Effector memory CD4-positive, alpha-beta T cell (primary cell): ENCODE measurements at places on chromosomes 7 and 10.

DNA sequence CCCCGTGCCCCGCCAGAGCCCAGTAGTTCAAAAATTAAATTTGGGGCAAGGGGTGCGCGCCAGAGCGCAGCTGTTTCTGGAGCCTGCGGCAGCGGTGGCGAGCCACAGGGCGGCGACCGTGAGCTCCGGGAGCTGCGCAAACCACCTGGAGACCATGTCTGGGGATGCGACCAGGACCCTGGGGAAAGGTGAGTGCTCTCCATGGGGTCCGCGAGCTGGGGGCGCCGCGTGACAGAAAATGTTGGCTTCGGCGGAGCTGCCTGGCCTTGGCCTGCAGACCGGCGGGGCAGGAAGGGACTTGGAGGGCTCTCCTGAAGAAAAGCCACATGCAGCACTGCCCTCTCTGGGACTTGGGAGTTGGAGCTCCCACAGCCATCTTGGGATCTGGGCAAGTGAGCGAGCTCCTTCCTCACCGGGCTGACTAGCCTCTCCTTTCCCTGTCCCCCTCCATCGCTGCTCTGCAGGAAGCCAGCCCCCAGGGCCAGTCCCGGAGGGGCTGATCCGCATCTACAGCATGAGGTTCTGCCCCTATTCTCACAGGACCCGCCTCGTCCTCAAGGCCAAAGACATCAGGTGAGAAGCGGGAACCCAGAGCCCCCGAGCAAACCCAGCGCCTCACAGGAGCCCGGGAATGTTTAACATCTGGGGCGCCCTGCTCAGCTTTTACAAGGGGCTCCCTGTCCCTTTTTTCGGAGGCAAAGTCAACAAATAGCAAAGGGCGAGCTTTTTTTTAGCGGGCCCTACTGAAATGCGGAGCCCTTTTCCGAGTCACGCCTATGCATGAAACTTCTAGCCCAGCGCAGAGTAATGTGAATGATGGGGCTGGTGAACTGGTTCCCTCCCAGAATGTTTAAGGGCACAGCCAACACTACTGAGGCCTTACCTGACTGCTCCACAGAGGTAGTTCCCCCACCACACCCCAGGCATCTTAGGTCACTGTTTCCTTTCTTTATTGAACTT lies 6.1 kb downstream of the GSTO2 start:
- no peak for DNase-seq

- no peak for DNase-seq
Measured at GRCh38 chr7:79317728-79318127, 135.7 kb downstream of the MAGI2 start.

DNA sequence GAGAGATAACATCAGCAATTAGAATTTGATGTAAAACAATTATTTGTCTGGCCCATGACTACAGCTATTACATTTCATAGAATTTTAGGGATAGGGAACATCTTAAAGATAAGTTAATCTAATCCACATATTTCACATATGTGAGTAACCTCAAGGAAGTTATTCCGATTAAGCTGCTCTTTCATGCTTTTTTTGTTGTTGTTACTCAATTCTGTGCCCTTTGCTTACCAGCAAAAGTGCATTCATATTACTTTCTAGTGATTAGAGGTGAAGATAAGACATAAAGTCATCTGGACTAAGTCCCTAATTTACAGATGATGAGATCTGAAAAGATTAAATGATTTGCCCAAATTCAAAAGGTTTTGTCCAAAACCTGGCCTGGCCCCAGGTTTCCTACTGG lies 40.9 kb upstream of the SRI start:
- no peak for DNase-seq

GRCh38 chr7:18421297-18422002 lies 74.1 kb upstream of the HDAC9 start:
- no peak for DNase-seq

GRCh38 chr7:84191261-84191660 lies 3.3 kb downstream of the SEMA3A start:
- no peak for DNase-seq

GRCh38 chr7:99407872-99408378 lies 472 bp downstream of the PDAP1 start:
- DNase-seq: peak; percentile 24

DNA sequence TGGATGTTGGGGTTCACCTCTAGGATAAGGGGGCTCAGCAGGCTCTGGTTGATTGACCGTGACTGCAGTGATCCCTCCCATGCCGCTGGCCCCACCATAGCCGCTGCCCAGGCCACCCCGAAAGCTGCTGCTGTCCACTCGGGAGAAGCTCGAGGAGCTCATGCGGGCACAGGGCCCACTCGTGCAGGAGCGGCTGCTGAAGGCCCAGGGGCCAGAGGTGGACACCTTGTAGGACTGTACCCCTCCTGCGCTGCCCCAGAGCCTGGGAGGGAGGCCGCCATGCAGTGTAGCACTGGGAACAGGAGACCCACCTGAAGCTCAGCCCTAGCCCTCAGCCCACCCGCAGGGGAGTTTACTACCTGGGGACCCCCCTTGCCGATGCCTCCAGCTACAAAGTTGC lies 70.0 kb downstream of the CHRM2 start:
- no peak for DNase-seq

DNA sequence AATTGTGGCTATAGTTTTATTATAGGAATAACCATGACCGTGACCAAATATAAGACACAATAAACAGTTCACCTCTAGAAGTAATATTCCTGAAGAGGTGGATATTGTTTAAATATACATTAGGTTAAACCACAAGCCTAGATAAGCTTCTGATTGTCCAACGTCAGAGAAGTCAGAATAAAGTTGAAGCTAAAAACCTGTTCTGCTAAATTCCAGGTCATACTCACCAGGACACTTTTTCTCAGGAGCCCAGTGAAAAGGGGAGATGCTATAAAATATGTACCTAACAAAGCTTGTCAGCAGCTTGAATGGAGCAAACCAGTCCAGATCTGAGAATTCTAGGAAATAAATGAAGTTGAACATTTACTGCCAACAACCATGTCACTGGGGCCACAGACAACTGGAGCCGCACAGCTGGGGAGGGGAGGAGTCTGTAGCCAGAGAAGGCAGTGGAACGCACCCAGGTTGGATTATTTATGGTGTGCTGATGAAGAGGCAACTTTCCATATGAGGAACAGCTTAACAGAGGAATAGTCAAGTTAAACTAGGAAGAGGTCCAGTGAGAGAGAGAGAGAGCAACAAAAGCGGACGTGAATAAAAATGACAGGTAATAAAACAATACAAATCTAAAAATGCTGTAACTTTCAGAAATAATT lies 191.1 kb downstream of the ZNF438 start:
- DNase-seq: no peak

DNA sequence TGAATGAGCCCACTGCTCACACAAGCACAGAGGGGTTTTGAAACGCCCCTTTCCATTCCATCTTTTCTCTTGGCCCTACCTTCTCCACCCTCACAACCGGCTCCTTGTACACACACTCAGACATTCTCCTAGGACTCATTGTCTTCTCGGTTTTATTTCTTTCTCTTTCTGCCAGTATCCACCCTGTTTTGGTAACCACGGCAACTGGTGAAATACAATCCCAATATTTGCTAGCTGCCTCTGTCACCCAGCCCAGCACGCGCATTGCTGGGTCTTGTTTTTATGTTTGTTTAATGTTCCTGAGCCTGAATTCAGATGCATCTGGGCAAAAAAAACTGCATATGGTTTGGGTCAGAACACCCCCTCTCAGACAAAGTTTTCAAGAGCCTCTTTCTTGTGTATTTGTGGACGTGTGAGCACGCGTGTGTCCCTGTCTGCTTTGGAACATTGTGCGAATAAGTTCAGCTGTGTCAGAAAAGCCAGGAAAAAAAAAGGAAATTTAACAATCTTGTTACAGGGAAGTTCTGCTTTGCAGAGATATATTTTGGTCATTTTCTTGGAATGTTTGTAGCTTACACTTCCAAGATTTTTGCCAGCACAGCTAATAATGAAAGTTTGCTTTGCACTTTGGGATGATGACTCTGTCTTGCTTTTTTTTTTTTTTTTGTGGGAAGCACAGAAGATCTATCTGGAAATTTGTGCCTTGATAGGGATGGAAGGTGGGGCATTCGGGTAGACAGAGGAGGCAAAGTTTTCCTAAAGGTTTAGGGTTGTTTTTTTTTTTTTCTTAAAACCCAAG lies 225.9 kb downstream of the TRIL start:
- no peak for DNase-seq

GRCh38 chr7:149638566-149639320 lies 134.6 kb downstream of the ZNF467 start:
- DNase-seq: no peak

GRCh38 chr7:151014950-151015349 lies 9.3 kb downstream of the ATG9B start:
- no peak for DNase-seq

- no peak for DNase-seq
Measured at GRCh38 chr7:4951903-4952636, 6.9 kb downstream of the MMD2 start.

DNA sequence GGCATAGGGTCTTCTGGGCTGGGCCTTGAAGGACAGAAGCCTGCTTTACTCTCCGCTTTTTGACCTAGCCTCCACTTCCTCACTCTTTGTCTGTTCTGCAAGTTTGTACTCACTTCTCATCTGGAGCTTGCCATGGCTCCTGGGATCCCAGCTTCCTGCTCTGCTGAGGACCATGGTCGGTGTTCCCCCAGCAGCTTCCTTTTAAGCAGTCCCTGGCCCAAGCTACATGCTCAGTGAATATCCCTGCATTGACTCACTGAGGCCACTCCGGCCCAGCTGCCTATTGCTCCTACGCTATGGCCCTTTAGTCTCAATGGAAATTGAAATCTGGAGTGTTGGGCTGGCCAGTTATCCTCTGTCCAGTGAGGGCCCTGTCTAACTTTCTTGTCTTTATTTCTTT lies 427.7 kb downstream of the RPS24 start:
- no peak for DNase-seq

DNA sequence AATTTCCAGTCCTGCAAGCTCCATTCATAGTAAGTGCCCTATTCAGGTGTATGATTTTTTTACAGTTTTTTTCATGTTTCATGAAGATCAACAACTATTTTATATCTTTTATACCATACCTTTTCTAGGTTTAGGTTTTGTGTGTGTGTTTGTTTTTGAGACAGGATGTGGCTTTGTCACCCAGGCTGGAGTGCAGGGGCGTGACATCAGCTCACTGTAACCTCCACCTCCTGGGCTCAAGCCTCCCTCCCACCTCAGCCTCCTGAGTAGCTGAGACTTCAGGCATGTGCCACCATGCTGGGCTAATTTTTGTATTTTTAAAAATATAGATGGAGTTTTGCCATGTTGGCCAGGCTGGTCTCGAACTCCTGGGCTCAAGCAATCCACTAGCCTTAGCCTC lies 35.0 kb downstream of the ARMH3 start:
- no peak for DNase-seq

DNA sequence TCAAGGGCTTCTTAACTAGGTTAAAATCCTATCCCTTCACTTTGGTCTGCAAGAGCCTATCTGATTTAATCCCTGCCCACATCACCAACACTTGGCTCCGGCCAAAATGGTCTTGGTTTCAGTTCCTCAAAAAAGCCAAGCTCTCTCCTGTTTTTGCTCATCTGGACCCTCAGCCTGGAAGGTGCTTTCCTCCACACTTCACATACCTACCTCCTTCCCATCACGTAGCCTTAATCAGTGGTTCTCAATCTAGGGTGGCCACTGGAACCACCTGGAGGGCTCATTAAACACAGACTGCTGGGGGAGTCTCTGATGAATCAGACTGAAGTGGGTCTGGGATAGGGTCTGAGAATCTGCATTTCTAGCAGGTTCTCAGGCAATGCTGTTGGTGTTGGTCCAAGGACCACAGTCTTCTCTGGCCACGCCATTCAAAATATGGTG lies 227.0 kb upstream of the AOAH start:
- DNase-seq: no peak

DNA sequence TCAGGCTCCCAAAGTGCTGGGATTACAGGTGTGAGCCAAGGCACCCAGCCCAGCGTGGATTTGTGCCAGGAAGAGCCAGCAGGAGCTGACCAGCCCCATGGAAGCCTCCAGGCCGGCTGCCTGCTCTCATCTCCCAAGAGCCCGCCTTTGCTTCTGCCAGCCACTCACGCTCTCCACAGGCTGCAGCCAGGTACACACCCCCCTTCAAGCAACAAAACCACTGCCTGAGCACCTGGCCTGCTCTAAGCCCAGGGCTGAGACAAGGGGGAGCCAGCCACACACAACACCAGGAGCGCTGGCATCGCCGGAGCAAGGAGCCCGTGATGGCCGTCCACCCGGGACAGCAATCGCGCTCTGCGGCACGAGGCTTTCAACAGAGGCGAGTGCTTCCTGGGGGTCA lies 34.5 kb downstream of the MAD1L1 start:
- no peak for DNase-seq

DNA sequence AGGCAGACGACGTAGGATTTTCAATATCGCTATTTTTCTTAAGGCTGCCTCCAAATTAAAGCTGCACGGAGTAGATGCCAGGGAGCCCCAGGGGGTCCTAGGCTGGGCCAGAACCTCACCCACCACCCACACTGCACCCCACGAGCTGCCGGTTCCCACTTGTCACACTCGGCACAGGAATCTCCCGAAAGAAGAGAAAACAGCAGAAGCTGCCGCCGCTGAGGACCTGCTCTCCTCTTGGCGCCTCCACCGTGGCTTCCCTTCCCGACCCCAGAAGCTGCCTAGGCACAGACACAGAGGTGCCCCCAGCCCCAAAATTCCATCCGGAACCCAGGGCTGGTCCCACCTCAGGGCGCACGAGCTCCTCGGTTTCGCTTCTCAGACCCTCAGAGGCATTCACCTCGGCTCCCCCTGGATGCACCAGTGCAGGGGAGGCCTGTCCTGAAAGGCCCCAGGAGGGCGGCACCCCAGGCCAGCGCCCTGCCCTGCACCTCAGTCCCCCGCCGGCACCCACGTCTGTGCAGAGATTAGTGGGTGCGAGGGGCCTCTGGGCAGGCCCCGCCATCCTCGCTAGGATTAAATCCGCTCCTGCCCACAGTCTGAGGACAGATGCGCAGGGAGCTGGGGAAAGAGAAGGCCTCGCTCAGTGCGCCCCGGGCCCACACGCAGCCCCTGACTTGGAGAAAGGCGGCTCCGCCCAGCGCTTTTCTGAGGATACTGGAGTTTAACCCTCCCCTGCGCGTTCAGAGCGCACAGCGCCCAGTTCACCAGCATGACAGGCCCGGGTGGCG lies 99.2 kb downstream of the PTPRN2 start:
- no peak for DNase-seq

GRCh38 chr7:130912862-130913638 lies 179.0 kb upstream of the KLF14 start:
- peak; percentile 87 for DNase-seq
